ENCODE measurements at places on chromosomes 5 and 9. TPM values are rescaled to one million over a fixed set of nuclear protein-coding genes. Genes with fewer than 3 reads are reported as not detected.

SPINK5 gene
- total RNA-seq = 11.0 TPM

LMX1B gene
- total RNA-seq = 0.51 TPM

GRIA1 gene
- 0.54 TPM for total RNA-seq

GRCh38 chr9:73133921-73134407 lies 17.7 kb upstream of the ANXA1 start:
- DNase-seq = no peak

- DNase-seq = no peak
Measured at GRCh38 chr5:116370886-116371285, 203.7 kb downstream of the SEMA6A start.

GRCh38 chr5:109739741-109740728 lies 50.3 kb downstream of the MAN2A1 start:
- no peak for DNase-seq

GRCh38 chr9:27600256-27600655 lies 27.0 kb upstream of the C9orf72 start:
- no peak for DNase-seq

DNA sequence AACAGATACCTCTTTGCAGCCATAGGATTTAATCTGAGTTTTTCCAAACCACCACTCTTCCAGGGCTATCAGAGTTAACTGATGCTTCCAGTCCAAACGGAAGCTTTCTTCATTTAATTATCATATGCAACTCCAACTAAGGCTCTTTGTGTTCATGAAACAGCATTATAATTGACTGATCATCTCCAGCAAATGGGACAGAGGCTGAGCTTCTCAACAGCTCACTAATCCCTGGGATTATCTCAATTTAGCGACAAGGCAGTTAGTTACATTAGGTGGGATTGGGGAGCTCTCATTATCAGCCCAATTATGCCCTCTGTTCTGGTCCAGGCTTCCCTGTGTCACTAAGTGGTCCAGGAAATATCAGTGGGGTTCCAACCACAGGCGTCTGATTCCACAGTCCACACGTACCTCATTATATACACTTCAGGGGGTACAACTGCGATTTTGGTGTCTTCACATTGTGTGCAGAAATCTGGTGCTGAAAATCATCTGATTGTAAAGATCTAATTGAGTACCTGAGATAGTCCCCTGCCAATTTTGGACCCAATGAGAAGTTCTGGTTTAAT lies 313.5 kb upstream of the PANK3 start:
- DNase-seq = no peak

GRCh38 chr5:39998518-39998917 lies 573.7 kb upstream of the DAB2 start:
- DNase-seq = no peak

DNA sequence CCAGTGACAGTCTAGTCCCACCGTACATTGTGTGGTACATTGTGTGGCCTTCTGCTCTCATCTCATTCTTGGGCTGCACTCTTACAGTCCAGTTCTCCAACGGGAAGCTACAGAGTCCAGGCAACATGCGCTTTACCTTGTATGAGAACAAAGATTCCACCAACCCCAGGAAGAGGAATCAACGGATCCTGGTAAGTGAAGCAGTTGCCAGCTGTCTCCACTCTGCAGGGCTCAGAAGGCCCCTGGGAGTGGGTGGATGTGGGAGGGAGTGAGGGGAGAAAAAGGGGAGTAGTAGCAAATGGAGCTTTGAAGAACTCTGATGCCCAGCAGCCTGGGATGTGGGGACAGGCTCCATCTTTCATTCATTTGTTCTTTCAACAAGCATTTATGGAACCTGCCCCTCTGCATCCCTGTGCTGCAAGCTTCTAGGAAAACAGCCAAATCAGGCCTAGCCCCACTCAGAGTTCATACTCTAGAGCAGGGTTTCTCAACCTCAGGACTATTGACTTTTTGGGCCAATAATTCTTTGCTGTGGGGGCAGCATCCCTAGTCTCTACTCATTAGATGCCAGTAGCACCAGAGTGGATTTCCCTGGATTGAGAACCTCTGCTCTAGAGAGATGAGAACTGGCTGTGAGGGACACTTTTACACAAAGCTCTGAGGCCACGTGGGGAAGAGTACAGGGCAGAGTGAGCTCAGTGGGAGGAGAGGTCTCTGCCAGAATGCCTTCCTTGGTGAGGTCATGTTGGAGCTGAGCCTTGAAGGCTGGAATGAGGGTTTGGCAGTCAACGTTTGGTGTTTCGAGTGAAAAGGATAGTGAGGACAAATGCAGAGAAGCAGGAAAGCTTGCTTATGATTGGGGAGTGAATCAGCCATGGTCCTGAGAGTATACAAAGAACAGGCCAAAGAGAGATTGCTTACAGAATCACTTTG lies 1.1 kb downstream of the POLR1E start:
- DNase-seq = no peak

DNA sequence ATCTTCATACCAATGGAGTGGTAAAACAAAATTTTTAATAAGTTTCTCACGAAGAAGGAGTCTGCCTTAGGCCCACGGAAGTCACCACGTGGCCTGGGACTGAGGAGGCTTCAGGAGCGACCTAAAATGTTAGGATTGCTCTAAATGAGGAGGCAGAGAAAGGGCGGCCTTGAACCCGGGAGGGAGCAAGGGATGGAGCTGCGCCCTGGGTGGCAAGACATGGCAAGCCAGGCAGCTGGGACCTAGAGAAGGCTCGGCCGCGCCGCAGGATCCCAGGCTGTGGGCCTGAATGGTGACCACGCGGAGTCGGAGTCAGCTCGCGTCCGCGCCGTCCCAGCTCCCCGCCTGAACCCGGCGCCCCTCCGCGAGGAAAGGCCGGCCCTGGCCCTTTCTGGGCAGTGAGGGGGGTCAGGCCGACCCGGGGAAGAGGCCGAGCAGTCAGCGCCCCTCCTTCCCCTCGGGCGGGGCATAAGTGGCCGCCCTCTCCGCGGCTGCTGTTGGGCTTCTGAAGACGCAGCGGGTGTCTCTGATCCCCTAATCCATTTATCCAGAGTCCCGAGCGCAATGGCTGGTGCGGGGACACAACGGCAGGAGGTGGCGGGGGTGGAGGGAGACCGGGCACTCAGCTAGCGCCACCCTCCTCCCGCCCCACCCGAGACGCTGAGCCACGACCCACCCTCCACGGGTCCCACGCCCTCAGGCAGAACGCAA lies 10.6 kb downstream of the IRX1 start:
- DNase-seq = no peak

DNA sequence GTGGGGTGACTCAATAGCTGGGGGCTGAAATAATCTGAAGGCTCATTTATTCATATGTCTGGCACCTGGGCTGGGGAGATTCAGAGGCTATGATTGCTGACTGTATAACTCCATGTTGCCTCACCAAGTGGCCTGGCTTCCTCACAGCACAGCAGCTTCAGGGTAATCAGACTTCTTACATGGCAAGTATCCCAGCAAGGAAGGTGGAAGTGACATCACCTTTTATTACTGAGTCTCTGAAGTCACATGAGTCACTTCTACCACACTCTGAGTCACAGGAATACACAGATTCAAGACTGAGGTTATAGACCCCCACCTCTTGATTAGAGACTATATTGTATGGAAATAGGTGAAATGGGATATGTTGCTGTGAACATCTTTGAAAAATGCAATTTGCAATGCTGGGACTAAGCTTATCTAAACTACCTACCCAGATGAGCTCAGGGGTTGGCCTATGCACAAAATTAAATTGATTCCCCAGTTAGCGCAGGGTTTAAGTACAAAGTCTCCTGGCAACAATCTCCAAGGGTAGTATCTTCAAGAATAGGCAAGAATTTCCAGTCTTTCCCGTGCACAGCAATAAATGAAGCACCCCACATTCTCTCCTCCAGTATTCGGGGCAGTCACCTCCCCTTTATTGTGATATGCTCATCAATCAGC lies 553.1 kb downstream of the LRRC70 start:
- DNase-seq = no peak

DNA sequence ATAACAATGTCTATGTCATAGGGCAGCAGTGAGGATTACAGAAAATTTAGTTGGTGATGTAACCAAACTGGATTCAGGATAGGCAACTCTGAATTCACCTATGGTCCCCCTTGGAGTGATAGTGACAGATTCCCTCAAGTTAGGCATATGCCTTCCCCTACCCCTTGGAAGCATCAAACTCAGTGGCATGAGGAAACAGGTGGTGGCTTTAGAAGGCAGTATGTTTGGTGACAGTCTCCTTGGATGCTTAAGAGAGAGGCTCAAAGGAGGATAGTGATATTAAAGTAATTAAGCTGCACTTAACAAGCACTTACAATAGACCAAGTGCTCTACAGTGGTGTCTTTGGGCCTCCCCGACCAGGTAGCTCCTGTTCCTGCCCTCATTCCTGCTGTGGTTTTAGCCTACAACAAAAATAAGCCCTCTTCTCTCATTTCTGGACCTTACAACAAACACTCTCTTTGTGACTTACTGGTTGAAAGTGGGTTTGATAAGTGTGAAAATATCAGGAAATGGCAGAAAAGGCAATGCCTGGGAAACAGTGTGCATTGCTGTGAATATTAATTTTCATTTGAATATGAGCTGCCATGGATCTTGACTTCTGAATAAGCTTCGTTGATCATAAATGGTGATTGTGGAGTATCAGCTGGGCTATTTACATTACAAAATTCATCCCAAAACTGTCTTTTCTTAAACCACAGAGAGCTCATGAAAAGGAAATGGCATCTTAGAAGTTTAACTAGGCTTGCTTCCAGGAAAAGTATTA lies 29.2 kb downstream of the NR4A3 start:
- DNase-seq = no peak

DNA sequence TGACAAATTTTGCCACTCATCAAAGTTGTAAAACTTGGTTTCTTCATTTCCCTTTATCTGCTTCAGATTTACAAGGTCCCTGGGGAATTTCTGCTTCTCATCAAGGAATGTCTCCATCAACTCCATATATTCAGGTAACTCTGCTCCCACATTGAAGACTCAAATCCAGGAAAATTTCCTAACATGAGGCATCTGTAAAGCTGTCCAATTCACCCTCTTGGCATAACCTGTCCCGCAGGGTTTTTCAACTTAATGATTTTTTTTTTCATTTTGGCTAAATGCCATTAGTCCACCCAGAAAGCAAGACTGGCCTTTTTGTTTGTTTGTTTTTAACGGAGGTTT lies 50.2 kb upstream of the SLC30A5 start:
- DNase-seq = no peak

DNA sequence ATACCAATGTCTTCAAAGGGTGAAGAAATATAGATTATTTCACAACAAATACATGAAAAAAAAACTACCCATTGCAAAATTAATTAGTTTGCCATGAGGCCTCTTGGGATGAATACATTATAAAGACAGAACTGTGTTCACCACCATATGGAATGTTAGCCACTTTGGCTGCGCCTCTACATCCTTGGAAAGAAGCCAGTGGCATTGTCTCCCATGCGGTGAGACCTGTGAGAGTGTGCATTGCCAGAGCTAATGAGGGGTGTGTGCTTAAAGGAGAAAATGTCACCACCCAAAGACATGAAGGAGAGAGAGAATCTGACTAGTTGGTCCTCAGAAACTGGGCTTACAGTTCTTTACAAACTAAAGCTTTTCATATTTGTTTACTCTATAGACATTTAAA lies 110.6 kb downstream of the PLPPR1 start:
- DNase-seq = no peak

- no peak for DNase-seq
Measured at GRCh38 chr9:103530934-103531333, 535.8 kb downstream of the CYLC2 start.

- no peak for DNase-seq
Measured at GRCh38 chr5:132342291-132343180, 27.0 kb upstream of the SLC22A5 start.

DNA sequence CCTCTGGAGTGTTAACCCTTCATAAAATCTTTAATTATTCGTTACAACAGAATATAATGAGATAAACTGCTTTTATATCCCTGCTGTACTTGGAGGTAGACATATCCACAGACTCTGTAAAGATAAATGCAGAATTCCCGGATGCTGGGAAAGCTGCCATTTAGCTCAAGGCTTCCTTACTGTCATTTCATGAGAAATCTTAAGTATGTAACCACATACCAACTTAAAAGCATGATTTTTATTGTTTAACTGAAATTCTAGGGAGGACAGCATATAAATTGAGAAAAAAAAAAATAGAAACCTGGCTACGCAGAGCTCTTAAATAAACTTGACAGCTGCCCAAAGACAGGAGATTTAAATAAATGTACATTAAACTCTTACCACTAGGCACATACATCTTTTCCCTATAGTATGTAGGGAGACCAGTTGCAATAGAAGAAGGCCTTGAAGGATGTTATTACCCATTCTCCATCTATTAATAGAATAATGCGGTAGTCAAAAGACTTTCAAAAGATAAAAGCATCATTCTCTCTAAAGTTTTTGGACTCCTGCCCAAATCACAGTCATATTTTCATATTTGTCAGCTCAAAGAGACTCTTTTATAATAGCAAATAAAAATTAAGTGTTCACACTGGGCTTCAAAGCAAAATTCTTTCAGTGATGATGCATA lies 373.8 kb downstream of the NDUFS4 start:
- no peak for DNase-seq

DNA sequence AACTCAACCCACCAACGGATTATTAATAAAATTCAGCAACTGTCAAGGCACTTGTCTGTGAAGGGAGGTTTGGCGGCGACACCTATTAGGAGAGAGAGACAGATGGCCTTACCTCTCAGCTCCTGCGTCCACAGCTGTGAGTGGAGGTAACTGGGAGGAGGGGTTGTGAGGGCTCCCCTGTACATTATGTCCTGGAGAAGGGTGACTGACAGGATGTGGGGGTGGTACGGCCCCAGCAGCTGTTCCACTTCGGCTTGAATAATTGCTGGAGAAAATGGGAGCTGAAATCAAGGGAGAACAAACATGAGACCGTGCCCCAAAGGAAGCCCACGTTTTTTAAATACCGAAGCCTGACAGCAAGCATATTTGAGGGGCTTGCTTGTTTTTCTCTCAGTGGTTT lies 353.5 kb upstream of the RFX3 start:
- no peak for DNase-seq

- DNase-seq = no peak
Measured at GRCh38 chr9:20632705-20633104, 10.4 kb upstream of the MLLT3 start.

- no peak for DNase-seq
Measured at GRCh38 chr5:96214442-96215197, 218.4 kb downstream of the PCSK1 start.

- no peak for DNase-seq
Measured at GRCh38 chr9:86340356-86341006, 13.7 kb downstream of the TUT7 start.

DNA sequence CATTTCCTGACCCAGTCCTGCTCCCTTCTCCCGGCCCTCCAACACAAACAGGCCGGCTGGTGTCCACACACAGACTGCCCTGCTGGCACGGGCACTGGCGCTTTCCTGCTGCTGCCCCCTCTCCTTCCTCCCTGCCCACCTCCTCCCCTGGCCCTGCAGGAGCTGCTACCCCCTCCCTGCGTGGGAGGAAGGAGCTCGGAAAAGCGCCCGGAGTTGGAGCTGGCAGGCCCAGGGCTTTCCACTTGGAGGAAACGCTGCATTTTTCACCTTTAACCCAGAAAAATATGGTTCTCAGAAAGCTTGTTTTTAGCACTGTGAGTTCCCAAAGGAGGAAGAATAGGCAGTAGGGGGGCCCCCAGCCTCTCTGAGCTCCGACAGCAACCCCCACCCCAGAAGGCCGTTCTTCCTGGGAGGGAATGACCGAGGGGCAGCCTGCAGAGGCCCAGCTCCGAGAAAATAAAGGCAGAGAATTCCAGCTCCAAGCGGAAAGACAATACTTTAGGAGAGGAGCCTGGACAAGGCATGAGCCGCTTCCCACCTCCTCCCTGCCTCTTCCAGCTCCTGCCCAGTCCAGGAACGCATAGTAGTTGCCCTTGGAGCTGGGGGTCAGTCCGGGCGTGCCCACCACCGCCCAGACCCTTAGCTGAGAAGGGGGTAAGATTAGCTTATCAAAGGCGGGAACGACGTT lies 88.9 kb downstream of the LIFR start:
- no peak for DNase-seq

Data from mucosa of descending colon (tissue), 3 donors.